GM18507 (cell line): ENCODE measurements at places on chromosomes 1 and 21.
A peak's percentile ranks its signal among the peaks of the same experiment; 100 is the strongest.

GRCh38 chr21:20883408-20883800, 114.8 kb upstream of the NCAM2 start:
- DNase-seq, result no peak

DNA sequence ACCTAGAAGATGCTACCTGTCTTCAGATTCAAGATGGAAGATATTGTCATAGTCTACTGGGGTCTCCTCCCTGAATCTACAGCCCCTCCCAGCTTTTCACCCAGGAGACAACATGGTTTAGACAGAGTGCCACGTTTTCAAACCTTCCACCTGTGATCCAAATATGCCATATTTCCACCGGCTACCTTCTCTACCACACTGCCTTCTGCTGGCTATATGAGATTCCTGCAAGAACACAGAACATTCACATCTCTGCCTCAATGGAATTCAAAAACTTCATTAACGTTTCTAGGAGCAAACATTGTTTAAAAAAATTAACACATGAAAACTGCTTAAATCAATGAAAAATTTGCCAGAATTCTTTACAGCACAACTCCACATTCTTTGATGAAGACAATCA, 12.9 kb upstream of the LELP1 start:
- no peak for DNase-seq

DNA sequence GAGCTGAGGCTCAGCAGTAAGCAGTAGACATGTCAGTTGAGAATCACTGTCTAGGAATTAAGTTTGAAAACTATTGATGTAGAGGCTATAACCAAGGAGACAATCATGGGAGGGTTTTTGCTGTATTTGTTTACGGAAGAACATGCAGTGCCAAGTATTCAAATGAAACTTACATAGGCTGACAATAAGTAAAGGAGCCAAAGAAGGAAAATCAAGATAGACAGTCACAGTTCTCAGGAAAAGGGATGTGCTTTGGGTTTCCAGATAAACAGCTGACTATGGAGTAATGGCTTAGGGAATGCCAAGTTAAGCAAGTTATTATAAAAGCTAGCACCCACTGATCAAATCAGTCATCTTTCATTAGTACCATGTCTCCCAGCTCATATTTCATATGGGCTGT, 21.5 kb downstream of the GNG12 start:
- no peak for DNase-seq

DNA sequence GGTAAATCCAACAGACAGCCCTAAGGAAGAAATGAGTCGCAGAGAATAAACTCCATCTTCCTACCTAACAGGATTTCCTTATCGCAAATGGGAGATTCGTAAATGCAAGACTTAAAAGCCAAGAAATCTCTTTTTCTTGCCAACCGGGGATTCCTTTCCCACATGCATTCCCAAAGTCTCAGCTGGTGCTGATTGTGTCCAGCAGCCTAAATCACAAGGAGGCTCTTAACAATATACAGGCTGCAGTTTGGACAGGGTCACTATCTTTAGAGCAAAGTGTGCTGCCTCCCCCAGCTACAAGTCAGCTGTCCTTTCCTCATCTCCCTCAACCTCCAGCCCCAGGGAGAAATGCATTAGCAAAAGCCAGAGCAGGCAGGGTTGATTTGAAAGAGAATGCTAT, 189.8 kb upstream of the PLXNA2 start:
- no peak for DNase-seq

GRCh38 chr1:205477759-205478247, 22.0 kb upstream of the BLACAT1 start:
- no peak for DNase-seq

- no peak for DNase-seq
These were observed 49.9 kb downstream of the WNT9A start for GRCh38 chr1:227897704-227898438.

GRCh38 chr1:68157416-68157815, 74.9 kb downstream of the WLS start:
- DNase-seq, result no peak

- no peak for DNase-seq
These were observed 146.1 kb downstream of the SPATA46 start for GRCh38 chr1:162230517-162230916.

GRCh38 chr1:202283991-202284390, 57.7 kb downstream of the UBE2T start:
- DNase-seq, result no peak

GRCh38 chr1:228410671-228411070, 4.0 kb upstream of the TRIM11 start:
- no peak for DNase-seq

DNA sequence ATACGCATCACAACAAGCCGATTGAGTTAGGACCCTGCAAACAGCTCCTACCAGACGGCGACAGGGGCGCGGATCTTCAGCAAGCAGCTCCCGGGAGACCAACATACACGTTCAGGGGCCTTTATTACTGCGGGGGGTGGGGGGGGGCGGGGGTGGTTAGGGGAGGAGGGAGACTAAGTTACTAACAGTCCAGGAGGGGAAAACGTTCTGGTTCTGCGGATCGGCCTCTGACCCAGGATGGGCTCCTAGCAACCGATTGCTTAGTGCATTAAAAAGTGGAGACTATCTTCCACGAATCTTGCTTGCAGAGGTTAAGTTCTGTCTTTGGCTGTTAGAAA, 162.0 kb downstream of the RUNX1 start:
- no peak for DNase-seq

DNA sequence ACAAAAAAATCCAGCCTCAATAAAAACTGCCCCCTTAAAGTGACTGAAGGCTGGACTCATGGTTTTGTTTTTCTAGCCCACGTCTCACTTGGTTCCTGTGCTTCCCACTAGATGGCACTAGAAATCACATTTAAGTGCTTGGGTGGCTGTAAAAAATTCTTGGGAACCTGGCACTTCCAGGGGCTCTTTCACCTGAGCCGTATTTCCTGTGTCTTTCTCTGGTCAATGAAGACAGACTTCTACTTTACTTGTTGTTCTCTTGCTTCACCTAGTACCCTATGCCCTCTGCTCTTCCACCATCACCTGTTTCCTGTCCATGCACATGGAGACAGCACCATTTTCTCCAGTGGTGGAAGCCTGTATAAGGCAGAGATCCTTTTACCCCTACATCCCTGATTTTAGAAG, 20.0 kb downstream of the METTL13 start:
- DNase-seq, result peak; percentile 18

DNA sequence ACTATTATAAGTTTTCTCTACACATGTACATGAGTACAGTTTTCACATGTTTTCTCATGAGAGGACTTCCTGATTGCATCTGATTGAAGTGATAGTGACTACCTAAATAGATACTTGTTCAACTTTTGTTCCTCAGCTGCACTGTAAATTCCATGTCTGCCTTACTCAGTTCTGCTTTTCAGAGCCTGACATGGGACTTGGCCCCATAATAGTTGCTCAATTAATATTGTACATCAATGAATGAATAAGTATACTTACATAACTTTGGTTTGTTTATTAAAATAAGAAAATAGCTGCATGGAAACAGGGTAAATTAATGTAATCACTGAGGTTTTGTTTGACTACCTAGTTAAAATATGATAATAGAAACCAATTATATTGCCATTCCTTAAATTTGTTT, 78.7 kb downstream of the HMCN1 start:
- no peak for DNase-seq

GRCh38 chr1:17653276-17653675, 101.9 kb upstream of the ACTL8 start:
- no peak for DNase-seq

GRCh38 chr1:150695561-150695960, 1.4 kb downstream of the GOLPH3L start:
- no peak for DNase-seq

DNA sequence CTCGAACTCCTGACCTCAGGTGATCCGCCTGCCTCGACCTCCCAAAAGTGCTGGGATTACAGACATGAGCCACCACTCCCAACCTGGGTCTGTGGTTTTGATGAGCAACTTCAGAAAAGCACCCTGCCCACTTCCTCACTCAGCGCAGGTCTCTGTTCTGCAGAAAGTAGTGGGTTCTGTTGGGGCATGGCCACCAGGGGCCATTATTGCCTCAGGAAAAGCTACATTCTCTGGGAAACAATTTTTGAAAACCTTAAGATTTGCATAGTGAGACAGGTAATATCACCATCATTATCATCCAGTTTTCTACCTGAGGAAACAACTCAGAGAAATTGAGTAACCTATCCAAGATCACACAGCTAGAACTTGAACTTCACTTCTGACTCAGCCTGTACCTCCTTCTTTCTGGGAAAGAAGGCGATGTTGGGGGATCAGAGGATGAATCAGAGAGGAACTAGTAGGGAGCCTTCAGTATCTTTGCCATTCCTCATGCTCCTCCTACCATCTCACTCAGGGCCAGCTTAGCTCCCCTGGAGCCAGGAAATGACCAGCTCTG, 7.1 kb upstream of the NES start:
- no peak for DNase-seq

DNA sequence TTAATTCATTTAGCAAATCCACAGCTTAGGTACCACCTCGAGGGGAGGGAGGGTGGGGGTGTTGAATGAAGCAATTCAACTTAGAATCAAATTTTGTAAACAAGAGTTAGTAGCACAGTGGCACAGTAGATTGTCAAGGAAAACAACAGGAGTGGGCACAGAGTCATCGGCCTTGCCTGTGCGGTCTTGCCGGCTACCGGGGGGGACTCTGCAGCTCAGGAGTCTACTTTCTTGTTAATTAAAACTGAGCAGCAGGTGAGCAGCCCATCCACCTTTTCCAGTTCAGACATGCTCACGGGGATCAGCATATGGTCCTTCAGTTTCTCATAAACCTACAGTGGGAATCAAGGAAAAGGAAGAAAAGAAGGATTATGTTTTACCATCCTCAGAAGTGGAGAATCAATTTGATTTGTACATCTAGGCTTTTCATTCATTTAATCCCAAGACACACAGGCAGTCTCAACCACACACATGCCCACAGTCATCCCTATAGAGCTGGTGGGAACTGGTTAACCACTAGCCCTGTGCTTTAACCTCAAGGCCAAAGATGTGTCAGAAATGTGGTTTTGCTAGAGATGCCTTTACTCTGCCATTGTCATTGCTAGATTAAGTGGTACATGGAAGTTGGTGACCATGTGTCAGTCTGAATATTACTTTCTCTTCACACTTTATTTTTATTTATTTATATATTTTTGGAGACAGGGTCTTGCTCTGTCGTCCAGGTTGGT, 45.0 kb upstream of the BCL10 start:
- DNase-seq, result no peak

- DNase-seq, result no peak
These were observed 6.6 kb upstream of the MEGF6 start for GRCh38 chr1:3617806-3618345.

- no peak for DNase-seq
These were observed 77.7 kb downstream of the MRPL37 start for GRCh38 chr1:54277451-54278341.

GRCh38 chr1:109399326-109399957, 1.7 kb upstream of the SORT1 start:
- peak; percentile 14 for DNase-seq

GRCh38 chr1:38787041-38787440, 72.5 kb downstream of the RRAGC start:
- no peak for DNase-seq

DNA sequence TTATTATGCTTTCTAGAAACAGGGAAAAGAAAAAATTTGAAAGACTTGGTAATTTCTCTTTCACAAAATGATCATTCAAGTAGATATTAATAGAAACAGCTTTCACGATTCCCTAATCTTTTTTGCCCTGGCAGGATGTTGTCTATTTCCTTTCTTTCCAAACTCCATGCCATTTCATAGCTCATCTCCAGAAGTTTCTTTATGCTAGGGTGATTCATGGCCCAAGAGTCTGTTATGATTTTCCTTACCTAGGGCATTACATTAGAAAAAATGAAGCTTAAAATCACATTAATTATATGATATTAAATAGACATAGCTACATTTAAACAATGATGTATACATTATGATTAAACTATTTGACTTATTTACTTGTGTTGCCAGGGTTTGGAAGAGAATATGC, 762.1 kb downstream of the LTN1 start:
- DNase-seq, result no peak

- no peak for DNase-seq
These were observed 37.3 kb downstream of the ATF3 start for GRCh38 chr1:212645546-212646543.

GRCh38 chr21:32389337-32390015, 3.3 kb downstream of the URB1 start:
- no peak for DNase-seq

DNA sequence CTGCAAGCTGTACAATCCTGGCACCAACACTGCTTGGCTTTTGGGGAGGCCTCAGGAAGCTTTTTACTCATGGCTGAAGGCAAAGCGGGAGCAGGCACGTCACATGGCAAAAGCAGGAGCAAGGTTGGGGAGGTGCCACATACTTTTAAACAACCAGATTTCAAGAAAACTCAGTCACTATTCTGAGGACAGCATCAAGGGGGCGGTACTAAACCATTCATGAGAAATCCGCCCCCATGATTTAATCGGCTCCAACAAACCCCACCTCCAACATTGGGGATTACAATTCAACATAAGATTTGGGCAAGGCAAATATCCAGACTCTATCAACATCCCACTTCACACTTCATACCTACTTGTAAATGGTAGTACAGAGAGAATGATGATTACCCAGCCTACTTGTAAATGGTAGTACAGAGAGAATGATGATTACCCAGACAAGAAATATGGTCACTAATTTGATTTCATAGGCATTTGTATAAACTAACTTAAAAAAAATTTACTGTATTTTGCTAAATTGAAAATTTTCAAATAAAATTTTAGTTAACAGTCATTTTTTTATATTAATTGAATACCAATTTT, 24.9 kb downstream of the ATP5PF start:
- DNase-seq, result no peak

GRCh38 chr1:13514821-13515220, 1.0 kb upstream of the LRRC38 start:
- DNase-seq, result no peak

DNA sequence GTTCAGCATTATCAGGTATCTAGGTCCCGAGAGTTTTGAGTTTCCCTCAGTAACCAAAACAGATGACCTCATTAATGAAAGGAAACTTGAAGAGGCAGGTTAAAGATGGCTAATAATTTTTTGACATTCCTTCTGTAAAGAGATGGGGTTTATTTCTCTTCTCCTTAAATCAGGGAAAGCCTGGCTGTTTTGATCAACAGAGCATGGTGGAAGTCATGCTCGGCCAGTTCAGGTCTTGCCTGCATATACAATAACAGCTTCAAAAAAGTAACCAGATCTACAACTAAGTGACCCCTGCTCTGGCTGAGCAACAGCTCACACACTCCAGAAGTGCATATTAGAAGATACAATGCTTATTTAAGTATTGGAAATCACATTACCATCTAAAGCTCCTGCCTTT, 36.6 kb upstream of the POU2F1 start:
- DNase-seq, result no peak

- DNase-seq, result no peak
These were observed 181.0 kb downstream of the GIPC2 start for GRCh38 chr1:78226784-78227183.

GRCh38 chr1:9110669-9111356, 18.1 kb downstream of the GPR157 start:
- peak; percentile 75 for DNase-seq
